ENCODE measurements at places on chromosomes 1 and 21.

GRCh38 chr21:42818328-42818749 is 61.0 kb downstream of the WDR4 start:
- DNase-seq, result peak; percentile 71

- peak; percentile 34 for DNase-seq
Measured at GRCh38 chr1:246317332-246318035, 189.6 kb downstream of the SMYD3 start.

- DNase-seq, result no peak
Measured at GRCh38 chr1:89087241-89087640, 22.2 kb upstream of the GBP1 start.

DNA sequence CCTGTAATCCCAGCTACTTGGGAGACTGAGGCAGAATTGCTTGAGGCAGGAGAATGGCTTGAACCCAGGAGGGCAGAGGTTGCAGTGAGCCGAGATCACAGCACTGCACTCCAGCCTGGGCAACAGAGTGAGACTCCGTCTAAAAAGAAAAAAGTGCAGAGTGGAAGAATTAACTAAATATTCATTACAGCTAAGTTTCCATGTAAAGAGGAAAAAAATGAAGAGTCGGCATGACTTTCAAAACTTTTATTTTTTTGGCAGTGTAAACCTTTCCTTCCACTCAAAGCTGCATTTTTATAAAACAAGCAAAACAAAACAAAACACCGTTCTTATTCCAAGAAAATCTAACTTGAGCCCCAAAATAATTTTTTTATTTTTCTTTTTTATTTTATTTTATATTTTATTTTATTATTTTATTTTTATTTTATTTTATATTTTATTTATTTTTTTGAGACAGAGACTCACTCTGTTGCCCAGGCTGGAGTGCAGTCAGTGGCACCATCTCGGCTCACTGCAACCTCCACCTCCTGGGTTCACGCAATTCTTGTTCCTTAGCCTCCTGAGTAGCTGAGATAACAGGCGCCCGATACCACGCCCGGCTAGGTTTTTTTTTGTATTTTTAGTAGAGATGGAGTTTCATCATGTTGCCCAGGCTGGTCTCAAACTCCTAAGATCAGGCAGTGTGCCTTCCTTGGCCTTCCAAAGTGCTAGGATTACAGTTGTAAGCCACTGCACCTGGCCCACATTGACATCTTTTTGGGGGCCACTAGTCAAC is 62.9 kb downstream of the PACC1 start:
- no peak for DNase-seq

DNA sequence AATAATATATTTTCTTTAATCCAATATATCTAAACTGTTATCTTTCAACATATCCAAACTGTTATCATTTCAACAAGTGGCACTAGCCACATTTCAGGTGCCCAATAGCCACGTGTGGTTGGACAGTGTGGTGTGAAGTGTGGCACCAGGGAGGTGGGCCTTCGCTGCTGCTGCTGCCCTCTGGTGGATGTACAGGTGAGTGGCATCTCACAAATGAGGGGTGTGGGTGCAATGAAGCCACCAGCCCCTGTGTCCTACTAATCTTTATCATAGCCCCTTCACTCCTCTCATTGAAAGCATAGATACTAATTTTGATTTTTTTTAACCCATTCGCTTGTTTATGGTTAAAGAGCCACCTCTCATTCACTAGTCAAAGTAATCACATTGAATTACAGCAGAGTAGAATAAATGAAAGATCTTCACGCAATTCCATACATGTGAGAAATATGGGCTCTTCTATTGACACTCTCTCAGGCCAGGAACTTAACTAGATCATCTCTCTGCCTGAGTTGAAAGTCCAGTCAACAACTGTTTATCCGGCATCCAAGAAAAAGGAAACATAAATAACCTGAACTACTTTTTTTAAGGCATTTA is 499.2 kb downstream of the OMA1 start:
- peak; percentile 14 for DNase-seq

DNA sequence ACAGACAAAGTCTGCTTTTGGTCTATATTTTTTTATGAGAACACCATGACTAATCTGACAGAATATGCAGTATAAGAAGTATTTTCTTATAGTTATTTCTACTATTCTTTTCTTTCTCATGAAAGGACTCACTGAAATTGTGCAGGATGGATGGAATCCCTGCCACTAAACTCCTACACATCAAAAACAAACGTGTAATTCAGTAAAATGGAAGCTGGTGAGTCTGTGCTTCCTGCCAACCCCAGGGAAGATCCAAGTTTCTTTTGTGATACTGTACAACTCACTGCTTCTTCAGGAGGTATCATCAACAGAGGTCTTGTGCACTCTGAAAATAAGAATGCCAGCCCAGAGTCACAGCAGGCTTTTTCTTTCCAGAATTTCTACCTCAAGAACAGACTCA is 241.2 kb downstream of the MRPL39 start:
- DNase-seq, result no peak

GRCh38 chr1:110426854-110427253 is 19.4 kb upstream of the LAMTOR5 start:
- DNase-seq, result no peak

- DNase-seq, result peak; percentile 65
Measured at GRCh38 chr1:15196807-15197530, 43.4 kb downstream of the TMEM51 start.

- DNase-seq, result no peak
Measured at GRCh38 chr1:24410750-24411149, 2.8 kb downstream of the STPG1 start.

- no peak for DNase-seq
Measured at GRCh38 chr1:171084870-171085269, 5.8 kb upstream of the FMO3 start.

DNA sequence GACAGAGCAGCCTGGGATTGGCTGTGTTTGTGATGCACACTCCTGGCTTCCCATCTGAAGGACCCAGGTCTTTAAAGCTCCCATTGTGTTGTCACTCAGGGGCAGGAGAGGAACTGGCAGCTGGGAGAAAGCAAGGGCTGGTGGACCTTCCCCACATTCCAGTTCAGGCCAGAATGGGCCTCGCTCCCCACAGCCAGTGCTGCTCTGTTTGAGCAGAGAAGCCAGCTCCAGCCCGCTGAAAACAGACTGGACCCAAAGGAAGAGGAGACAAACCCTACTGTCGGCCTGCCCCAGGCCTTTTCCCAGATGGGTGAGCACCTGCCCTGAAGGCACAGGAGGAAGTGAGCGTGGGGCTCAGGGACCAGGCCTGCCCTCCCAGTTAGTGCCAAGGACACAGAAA is 499.4 kb downstream of the NPHP4 start:
- no peak for DNase-seq

GRCh38 chr1:156752843-156753482 is 1.5 kb upstream of the HDGF start:
- peak; percentile 55 for DNase-seq

DNA sequence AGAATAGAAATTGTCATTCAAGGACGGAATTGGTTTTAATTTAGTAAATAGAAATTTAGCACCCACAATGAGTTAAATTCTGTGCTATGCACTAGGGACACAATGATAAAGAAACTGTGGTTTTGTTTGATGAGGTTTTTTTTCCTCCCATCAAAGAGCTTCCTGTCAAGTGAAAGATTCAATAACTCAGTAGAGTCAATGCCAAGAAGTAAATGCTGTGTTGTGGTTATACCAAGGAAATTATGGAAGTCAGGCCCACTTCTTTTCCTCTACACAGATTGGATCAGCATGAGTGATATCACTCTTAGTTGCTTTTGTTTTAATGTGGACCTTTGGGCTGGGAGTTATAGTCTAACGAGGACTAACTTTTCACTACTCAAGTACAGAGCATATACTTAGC is 1269.6 kb upstream of the ADGRL2 start:
- no peak for DNase-seq

GRCh38 chr21:44557491-44558328 is 885 bp downstream of the KRTAP10-3 start:
- DNase-seq, result no peak

DNA sequence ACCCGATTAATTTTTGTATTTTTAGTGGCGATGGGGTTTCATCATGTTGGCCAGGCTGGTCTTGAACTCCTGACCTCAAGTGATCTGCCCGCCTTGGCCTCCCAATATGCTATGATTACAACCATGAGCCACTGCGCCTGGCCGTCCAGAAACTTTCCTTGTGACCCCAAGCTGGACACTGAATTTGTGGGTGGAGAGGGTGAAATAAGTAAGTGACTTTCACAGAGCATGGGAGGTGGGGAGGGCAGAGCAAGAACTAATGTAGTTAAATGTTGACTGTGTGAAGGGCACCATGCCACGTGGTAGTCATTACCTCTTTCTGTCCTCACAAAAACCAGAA is 2.7 kb upstream of the UTP11 start:
- no peak for DNase-seq

- DNase-seq, result no peak
Measured at GRCh38 chr21:34534522-34534921, 22.5 kb upstream of the KCNE1 start.

DNA sequence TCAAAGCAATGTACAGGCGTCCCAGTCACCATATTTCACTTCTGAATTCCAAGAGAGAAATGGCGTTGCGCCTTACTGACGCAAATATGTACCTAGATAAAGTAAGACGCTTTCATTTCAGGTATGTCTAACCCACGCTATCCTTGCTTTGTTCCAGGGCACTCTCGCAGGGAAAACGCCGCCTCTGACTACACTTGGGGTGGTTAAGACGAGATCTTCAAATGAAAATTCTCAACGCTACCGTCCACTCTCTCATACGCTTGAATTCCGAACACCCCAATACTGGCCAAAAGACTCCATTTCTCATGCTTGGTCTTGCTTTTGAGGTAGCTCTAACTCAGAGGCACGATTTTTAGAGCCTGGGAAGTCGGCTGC is 736 bp upstream of the ZMPSTE24 start:
- DNase-seq, result no peak

GRCh38 chr1:109767637-109768334 is 4.1 kb upstream of the EPS8L3 start:
- DNase-seq, result no peak

- DNase-seq, result no peak
Measured at GRCh38 chr1:38474738-38475623, 384.6 kb downstream of the RRAGC start.

- peak; percentile 99 for DNase-seq
Measured at GRCh38 chr1:12596007-12596821, 21.8 kb downstream of the DHRS3 start.

GRCh38 chr1:1591452-1591851 is 8.5 kb downstream of the FNDC10 start:
- no peak for DNase-seq

GRCh38 chr1:60229821-60230220 is 156.3 kb upstream of the C1orf87 start:
- no peak for DNase-seq

DNA sequence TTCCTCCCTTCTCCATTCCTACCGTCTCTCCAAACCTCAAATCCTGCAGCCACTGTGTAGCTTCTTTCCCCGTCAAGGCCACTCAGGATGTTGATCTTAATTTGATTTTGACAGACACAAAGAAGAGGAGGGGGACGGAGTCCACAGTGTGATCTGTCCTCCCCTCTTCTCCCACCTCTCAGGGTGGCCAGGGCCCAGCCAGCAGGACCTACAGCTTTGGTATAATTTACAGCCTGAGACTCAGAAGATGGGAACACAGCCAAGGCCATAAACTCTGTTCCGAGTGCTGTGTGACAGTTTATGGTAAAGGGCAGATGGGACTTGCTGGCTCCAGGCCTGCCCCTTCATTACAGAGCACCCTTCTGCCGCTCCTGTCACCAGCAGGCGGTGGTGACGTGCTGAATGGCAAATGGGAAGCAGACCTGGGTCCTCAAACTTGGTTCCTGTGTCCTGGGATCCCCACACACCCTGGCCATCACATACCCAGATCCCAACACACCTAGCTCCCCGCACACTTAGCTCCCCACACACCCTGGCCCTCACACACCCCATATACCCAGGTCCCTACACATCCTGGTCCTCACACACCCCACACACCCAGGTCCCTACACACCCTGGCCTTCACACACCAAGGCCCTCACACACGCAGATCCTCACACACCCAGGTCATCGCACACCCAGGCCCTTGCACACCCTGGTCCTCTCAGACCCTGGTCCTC is 71.6 kb downstream of the CD2 start:
- no peak for DNase-seq

GRCh38 chr1:113686891-113687618 is 72.2 kb downstream of the PHTF1 start:
- DNase-seq, result peak; percentile 23

DNA sequence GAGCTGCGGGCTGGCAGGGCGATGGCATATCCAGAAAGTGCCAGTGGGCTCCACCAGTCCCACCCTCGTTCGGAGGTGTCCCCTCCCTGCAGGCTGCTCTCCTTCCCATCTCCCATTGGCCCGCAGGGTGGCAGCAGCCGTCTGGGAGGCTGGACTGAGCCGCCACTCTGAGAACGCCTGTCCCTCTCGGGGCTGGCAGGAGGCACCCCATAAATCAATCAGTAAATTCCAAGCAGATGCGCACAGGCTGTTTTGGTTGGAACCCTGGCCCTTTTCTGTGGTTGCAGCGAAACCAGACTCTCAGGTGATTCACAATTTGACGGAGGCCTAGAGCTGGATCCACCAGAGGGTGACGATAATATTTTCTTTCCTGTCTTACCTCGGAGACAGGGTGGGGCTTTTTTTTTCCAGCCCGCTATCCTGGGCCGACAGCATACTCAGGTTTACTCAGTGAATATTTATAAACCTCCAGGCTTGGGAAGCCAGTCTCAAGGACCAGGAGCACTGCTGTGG is 99.7 kb downstream of the GLIS1 start:
- DNase-seq, result no peak

- DNase-seq, result no peak
Measured at GRCh38 chr1:110600716-110601115, 5.4 kb downstream of the KCNA2 start.

- no peak for DNase-seq
Measured at GRCh38 chr1:219906924-219907771, 21.2 kb downstream of the SLC30A10 start.

- no peak for DNase-seq
Measured at GRCh38 chr1:17627239-17628052, 87.9 kb downstream of the ARHGEF10L start.

DNA sequence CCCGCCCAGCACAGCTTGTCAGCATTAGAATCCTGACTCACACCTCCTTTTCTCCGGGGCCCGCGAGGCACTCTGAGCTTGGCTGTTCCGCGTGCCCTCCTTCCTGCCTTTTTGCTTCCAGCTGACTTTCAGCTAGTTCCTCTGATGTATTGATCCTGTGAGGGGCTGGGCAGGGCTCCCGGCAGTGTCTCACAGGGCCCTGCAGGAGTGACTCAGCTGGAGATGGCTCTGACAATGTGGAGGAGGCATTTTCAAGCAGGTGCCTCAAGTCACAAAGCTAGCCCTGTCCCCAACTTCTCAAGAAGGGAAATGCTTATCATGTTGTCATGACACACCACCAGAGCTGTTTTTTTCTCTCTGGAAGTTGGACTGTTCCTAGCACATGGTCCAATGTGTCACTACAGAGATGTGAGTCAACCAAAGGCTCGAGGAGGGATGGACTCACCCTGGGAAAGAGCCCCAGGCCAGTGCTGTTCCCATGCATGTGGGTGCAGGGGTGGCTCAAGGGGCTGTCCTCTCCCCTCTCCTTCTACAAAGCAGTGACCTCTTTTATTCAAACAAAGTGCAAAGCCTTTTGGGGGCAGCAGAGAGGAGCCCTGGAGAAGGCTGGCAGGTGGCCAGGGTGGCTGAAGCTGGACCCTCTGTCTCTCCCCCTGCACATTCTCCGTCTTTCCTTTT is 30.6 kb downstream of the SYT6 start:
- no peak for DNase-seq
